ENCODE measurements at places on chromosomes 13 and 19.

DNA sequence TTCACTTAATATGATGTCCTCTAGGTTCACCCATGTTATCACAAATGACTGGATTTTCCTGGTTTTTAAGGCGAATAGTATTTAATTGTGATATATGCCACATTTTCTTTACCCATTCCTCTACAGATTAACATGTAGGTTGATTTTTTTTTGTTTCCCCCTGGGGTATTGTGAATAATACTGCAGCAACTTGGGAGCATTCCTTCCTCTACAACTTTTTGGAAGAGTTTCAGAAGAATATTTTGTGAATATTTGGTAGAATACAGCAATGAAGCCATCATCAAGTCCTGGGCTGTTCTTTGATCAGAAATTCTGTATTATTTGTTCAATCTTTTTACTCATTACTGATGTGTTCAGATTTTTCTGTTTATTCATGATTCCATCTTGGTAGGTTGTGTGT lies 5.6 kb upstream of the ZNF331 start:
- no peak for DNase-seq

DNA sequence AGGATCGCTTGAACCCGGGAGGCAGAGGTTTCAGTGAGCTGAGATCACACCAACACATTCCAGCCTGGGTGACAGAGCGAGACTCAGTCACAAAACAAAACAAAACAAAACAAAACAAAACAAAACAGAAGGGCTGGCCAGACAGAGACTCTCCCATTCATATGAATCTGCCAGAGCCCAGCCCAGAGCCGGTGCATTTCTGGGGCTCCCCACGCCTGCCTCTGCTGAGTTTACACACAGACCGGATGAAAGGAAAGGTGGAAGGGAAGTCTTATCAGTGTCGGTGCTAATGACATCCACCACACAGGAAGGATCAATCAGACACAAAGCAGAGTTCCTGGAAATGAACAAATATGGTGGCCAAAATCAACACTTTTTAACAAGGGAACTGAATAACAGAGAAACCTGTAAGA lies 6.8 kb downstream of the TRAPPC6A start:
- no peak for DNase-seq

DNA sequence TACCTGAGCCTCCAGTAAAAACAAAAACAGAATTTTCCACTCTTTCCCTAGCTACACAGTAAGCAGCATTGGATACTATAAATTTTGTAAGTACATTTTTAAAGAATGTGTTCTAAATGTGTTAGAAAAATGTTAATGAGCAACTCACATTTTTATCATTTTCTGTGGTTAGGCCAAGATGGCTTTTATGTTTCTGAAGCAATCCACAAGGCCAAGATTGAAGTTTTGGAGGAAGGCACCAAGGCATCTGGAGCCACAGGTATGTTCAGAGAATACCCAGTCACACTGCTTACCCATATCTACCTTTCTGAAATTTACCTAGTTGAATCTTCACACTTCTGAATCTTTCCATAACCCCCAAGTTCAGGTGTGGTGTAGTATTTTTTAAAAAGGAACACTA lies 21.6 kb downstream of the SERPINE3 start:
- no peak for DNase-seq

DNA sequence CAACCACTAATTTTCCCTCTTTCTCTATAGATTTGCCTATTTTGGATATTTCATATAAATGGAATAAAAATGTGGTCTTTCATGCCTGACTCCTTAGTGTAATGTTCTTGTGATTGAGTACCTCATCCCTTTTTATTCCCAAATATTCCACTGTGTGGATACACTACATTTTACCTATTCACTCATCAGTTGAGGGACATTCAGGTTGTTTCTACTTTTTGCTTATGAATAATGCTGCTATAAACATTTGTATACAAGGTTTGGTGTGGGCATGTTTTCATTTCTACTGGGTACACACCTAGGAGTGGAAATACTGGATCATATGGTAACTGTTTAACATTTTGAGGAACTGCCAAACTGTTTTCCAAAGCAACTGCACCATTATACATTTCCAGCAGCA lies 5.1 kb upstream of the WBP4 start:
- no peak for DNase-seq

GRCh38 chr19:23304238-23304637 lies 54.0 kb upstream of the ZNF724 start:
- no peak for DNase-seq

DNA sequence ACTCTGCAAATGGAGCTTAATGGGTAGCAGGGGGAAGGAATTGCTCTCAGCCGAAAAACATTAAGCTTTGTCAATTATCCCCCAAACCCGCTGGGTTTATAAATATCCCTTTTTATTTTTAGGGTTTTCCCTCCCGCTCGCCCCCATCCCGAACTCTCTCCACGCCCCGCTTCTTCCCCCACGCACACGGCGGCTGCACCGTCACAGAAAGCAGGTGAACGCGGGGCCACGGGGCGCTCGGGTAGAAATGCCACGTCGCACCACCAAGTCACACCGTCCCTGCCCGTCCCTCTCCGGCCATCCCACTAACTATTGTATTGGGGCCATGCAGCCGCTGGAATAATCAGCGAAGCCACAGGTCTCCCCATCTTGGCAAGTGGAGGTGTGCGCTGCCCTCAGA lies 3.5 kb downstream of the PTPRS start:
- DNase-seq: no peak

GRCh38 chr13:37599519-37599918 lies 951 bp upstream of the POSTN start:
- DNase-seq: no peak

DNA sequence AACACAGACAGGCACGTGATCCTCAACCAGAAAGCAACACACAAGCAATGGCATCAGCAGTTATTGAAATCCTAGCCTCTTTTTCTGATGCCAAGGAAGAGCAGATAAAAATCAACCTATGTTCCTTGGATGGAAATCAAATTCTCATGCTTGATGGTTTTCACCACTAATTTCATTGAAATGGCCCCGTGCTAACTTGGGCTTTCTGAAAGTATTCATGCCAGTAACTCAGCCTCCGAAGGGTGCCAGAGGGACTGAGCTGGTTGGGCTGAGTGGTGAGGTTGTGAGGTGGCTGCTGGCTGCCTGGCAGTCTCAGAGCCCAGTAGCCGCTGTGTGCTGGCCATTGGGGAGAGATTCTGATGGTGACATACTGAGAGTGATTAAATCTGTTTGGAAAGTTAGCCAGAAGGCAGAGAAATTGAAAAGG lies 309.3 kb downstream of the DCT start:
- DNase-seq: no peak

DNA sequence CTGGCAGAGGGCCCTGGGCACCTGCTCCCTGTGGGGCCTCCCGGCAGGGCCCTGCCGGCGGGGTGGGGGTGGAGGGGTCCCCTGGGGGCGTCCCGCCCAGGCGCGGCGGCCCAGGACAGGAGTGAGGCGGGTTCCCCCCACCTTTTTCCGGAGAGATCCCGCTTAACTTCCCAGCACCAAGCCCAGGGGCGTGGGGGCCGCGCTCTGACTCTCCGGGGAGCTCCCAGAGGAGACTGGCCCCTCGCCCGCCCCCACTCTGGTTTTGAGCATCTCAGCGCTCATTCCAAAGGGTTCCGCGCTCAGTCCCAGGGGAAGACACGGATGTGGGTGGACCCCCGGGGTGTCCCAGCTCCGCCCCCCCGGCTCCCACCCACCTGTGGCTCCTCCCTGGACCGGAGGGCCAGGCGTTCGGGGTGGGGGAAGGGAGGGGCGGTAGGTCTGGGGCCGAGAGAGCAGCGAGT lies 476 bp downstream of the C2CD4C start:
- no peak for DNase-seq

DNA sequence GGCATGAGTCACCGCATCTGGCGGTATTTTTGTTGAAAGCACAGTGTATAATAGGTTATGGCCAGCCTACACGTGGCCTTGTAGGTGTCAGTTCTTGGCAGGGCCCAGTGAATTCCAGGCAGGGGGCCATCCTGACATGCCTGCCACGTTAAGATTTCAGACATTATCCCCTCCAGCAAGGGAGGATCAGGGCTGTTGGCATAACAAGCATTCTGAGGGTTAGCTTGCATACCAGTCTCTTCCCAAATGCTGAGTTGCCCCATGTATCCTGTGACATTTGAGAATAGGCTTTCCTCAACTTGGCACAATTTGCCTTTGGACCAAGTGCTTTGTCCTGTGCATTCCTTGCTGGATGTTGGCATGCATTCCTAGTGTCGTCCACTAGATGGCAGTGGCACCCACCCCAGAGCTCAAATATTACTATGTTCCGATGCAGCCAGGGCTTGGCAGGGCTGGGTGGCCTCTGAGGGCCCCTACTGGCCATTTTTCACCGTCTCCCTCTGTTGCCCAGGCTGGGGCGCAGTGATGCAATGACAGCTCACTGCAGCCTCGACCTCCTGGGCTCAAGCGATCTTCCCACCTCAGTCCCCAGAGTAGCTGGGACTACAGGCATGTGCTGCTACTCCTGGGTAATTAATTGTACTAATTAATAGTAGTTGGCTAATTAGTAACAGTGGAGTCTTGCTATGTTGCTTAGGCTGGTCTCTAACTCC lies 31.2 kb downstream of the NLRP12 start:
- DNase-seq: peak; percentile 84

- no peak for DNase-seq
Observed at GRCh38 chr13:71325556-71325955, 541.4 kb downstream of the DACH1 start.

DNA sequence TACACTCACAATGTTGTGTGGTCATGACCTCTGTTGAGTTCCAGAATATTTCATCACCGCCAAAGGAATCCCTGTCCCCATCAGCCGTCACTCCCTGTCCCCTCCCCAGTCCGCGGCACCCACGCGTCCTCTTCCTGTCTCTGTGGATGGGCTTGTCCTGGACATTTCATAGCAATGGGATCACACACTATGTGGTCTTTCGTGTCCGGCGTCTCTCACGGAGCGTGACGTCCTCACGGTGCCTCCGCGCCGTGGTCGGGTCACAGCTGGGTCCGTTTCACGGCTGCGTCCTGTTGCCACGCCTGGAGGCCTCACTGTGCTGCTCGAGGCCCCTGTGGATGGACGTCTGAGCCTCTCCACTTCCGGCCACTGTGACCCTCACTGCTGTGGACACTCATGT lies 6.6 kb downstream of the AZU1 start:
- DNase-seq: no peak

DNA sequence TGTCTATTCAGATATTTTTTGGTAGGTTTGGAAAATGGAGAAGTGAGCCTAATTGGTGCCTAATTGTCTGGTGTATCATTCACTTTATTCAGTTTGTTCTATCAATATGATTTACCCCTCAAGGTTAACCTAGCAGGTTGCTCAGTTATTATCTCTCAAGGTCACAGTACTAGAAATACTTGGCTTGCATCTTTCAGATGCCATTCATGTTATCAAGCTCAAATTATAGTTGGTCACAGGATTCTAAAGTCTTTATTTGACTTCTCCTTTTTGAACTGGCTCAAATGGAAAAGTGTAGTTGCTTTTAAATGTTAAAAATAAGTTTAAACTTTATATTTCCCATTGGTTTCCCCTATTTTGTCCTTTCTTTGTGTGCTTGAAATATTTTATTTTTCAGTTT lies 2.6 kb downstream of the KCNRG start:
- DNase-seq: no peak

DNA sequence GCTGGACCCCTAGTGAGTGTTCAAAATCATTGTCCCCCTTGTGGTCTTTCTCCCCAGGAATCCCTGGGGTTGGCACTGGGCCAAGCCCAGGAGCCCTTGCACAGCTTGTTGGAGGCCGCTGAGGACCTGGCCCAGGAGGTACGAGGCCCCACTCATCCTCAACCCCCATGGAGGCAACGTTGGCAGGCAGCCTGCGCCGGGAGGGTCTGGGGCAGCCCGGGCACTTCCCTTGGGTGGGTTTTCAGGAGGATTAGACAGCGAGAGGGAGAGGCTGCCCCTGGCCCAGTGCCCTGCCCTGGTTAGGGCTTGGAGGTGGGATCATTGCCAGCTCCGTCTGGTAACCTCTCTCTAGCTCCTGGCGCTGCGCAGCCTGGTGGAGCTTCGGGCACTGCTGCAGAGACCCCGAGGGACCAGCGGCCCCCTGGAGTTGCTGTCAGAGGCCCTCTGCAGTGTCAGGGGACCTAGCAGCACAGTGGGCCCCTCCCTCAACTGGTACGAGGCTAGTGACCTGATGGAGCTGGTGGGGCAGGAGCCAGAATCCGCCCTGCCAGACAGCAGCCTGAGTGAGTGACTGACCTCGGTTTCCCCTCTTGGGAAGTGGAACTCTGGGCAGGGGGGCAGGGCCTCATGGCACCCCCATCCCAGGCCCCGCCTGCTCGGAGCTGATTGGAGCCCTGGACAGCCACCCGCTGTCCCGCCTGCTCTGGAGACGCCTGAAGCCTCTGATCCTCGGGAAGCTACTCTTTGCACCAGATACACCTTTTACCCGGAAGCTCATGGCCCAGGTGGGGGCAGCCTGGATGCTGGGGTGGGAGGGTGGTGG lies 3.0 kb downstream of the ABCA7 start:
- DNase-seq: no peak

- DNase-seq: peak; percentile 4
Observed at GRCh38 chr13:59533561-59534555, 629.9 kb downstream of the DIAPH3 start.

DNA sequence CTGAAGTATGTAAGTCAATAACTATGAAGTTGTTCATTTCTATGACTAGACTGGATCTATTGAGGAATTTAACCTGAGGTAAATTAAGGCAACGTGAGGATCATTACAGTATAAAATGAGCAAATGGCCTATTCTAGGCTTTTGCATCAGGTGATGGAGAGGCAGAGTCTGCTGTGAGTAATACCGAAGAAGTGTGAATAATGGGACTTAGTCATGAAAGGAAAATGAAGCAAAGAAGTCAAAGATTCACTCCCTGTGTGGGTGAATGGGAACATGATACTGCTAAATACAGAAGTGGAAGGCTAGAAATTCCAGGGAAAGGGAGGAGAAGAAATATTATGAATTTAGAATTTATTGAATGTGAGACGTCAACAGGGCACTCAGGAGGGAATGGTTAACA lies 774.1 kb downstream of the LIG4 start:
- no peak for DNase-seq

GRCh38 chr19:2255982-2256685 lies at the start of gene JSRP1:
Gene JSRP1 (minus strand): TSS chr19:2256417. CDS start chr19:2255314, 1,103 bp downstream.
- no peak for DNase-seq

GRCh38 chr13:105329359-105329758 lies 1206.1 kb downstream of the EFNB2 start:
- DNase-seq: no peak

GRCh38 chr13:73141292-73141771 lies 82.5 kb downstream of the KLF5 start:
- DNase-seq: no peak

All from HFFc6 (cell line).